NCI-H146 (cell line): ENCODE measurements at places on chromosomes 3 and 15.
A peak's percentile ranks its signal among the peaks of the same experiment; 100 is the strongest.

DNA sequence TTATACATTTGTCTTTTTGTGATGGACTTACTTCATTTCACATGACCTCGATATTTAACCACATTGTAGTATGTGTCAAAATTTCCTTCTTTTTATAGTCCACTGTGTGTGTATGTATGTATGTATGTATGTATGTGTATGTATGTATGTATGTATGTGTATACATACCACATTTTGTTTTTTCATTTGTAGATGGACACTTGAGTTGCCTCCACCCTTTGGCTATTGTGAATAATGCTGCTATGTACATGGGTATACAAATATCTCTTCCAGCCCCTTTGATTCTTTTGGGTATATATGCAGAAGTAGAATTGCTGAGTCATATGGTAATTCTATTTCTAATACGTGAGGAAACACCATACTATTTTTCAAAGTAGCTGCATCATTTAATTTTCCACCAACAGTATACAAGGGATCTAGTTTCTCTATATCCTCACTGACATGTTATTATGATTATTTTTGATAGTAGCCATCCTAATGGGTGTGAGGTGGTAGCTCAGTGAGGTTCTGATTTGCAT is 228.2 kb downstream of the OPA1 start:
- DNase-seq, result no peak

DNA sequence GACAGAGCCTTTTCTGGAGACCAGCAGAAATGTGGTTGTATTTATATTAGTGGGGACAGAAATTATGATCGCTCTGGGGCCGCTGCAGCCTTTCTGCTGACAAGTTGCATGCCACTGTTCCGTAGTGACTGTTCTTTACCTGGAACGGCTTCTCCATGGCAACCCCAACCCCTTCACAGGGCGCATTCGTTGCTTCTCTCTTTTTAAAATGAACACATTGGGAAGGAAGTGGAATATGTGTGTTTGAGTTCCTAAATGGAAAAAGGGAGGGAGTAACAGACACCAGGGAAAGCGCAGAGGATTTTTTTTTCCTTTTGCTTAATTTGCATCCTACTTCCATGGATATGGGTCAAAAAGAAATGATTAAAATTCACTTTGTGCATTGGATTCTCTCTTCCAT is 482.0 kb upstream of the SUCLG2 start:
- DNase-seq, result no peak

DNA sequence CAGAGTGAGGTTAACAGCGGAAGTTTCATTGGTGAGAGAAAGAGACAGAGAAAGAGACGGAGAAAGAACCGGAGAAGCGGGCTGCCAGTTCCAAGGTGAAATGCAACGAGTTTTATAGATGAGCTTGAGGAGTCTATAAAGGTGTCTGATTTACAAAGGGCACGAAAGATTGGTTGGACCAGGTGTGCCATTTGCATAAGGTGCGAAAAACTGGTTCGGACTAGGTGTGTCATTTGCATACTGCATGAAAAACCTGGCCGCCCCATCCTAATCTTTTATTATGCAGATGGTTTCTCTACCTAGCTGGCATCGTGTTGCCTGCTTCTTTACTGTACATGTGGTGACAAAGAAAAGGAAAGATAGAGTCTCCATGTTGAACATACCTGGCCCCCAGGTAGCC is 253.8 kb upstream of the IGF1R start:
- DNase-seq, result no peak

DNA sequence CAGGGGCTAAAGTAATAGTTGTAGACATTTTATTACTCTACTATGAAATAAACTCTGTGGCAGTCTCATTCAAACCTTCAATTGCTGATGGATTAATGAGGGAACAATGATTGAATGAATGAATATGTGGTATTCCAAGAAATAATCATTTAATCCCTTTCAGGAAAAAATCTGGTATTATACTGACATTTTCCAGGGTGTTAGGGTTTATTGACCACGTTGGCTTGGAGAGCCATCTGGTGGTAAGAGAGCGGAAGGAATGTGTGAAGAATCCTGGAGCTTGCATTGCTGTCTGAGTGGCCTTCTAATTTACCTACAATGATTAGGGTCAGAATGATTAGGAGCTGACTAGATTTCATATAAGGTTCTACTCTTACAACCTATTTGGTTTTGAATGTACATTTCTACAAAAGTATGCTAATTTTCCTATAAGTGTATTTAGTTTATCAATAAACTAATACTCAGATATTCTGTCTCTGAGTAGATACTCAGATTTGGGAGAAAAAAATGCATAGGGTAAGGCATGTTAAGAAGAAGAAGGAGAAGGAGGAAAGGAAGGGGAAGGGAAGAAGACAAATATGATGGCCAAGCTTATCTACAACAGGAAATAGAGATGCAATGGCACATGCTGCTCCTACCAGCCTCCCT is 249.9 kb downstream of the ROBO1 start:
- DNase-seq, result no peak

GRCh38 chr15:101272584-101272983 is 4.7 kb downstream of the SELENOS start:
- DNase-seq, result no peak

DNA sequence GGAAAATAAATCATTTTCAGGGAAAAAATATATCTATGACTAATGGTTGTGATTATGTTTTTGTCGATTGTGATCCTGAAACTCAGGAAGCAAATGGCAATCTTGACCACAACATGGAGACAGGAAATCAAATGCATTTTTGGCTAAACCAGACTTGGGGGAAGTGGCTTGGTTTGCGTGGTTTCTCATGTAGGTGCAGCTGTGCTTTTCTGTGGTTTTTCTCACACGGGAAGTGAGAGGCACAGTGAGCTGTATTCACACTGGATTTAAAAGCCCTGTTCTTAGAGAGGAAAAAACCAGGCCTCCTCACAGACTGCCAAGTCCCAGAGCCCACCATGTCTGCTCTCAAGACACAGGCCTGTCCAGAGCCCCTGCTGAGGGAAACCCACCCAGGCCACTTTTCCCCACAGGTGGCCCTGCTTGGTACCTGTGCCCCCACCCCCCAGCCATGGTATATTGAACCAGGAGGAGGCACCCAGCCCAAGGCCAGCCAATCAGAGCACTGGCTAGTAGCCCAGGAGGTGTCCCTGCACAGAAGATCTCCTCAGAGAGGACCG is 46.1 kb downstream of the BTD start:
- no peak for DNase-seq

- no peak for DNase-seq
Measured at GRCh38 chr15:70672081-70672480, 91.3 kb downstream of the UACA start.

- no peak for DNase-seq
Measured at GRCh38 chr15:65329984-65330735, 25.7 kb downstream of the RNU5B-1 start.

DNA sequence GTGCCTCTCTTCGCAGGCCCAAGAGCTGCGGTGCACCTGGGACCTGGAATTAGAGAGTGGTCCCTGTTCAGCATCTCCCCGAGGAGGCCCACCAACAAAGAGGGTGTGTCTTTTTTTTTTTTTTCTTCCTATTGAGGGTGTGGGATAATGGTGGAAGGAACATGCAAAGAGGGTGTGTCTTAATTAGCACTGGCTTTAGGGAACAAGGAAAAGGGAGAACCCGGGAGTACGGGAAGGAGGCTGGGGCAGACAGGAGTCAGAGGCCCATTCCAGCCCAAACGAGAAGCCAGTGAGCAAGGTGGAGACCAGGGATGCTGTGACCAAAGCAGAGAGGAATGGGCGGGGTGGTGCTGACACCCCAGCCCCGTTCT is 429 bp upstream of the LOXL1 start:
- no peak for DNase-seq

GRCh38 chr3:55402886-55403609 is 84.1 kb downstream of the WNT5A start:
- peak; percentile 77 for DNase-seq

DNA sequence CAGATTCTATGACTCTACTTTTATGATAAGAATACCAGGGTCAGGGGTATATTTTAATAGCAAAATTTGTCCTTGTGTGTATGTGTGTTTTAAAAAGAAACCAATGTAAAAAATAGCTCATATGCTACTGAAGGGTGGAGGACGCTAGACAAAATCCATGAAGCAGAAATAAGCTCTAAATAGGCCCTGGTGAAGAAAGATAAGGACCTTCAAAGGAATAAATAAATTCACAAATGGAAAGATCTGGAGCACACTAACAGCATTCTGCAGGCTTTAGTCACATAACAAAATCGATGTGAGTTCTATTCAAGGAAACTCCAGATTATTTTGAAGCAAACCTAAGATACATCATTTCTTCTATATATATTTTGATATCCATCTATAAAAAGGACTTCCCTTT is 27.2 kb upstream of the ATP11B start:
- DNase-seq, result no peak

GRCh38 chr3:89923921-89924610 is 816.6 kb downstream of the EPHA3 start:
- DNase-seq, result no peak

DNA sequence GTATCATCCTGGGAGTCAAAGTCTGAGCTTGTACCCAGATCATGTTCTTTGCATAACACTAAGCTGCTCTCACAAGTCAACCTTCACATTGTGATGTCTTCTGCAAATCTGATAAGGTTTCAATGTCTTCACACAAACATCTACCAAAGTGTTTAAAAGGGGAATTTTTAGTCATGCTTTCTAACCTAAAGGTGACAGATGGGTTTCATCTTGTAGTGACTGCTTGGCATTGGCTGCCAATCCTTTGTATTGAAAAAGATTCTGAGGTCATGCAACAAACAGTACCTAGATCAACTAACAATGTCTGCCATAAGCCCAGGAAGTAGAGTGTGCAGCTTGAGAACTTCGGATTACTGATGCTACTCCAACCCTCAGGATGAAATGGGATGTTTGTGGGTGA is 43.6 kb upstream of the DIPK2A start:
- no peak for DNase-seq

- DNase-seq, result no peak
Measured at GRCh38 chr15:41523097-41523496, 9.5 kb upstream of the LTK start.

DNA sequence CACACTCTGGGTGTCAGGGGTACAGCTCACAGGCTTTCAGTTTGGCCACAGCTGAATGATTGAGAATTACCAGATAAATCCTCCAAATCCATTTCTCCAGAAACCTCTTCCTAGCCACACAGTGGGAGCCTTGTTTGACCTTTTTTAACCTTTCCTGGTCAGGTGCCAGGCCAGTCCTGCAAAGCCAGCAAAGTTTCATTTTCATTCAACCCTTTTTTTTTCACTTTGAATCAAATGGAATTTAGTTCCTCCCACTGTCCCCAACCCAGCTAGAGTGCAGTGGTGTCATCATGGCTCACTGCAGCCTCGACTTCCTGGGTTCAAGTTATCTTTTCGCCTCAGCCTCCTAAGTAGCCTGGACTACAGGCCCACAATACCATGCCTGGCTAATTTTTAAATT is 67.8 kb downstream of the NSUN3 start:
- no peak for DNase-seq

- no peak for DNase-seq
Measured at GRCh38 chr3:141992512-141992911, 116.1 kb downstream of the ATP1B3 start.

- DNase-seq, result no peak
Measured at GRCh38 chr15:43403616-43404015, 32.7 kb downstream of the TUBGCP4 start.

- peak; percentile 8 for DNase-seq
Measured at GRCh38 chr3:148962513-148962912, 28.8 kb upstream of the GYG1 start.

DNA sequence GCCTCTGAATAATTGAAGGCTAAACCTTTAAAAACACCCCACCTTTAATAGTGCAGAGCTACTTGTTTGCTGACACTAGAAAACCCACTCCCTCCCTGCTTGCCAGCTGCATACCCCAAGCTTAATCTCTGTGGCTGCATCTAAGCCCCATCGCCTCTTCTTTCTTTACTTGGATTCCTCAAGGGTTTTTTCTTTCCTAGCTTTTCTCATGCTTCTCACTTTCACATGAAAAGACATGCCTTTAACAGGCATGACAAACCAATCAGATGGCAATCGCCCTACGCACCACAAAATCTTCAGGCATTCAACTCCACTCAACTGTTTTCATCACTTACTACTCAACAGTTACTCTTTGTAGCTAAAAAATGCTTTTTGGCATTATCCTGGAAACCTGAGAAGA is 77.5 kb downstream of the PLD1 start:
- no peak for DNase-seq

DNA sequence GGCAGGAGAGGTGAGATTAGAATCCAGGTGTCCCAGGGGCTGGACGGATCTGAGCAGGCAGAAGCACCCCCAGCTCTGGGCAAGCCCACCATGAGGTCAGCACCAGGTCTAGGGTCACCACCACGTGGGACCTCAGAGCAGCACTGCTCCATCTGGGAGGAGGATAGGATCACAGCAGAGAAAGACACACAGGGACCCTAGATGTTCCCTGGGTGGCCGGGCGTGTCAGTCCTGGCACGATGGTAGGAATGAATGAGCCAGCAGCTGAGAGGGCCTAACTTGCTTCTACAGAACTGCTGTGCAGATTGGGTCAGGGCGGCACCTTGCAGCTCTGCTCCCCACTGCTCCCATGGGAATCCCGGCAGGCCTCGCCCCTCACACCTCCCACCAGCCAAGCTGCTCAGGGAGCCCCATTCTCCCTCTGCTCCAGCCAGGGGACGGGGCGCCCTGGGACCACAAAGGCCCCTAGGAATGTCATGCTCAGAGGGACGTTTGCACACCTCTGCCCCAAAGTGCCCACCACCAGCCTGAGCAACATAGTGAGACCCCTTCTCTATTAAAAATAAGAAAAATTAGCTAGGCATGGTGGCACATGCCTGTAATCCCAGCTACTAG is 66.3 kb downstream of the ZNF445 start:
- DNase-seq, result no peak

GRCh38 chr3:121490161-121490560 is 55.6 kb downstream of the POLQ start:
- DNase-seq, result no peak

GRCh38 chr15:99345242-99345641 is 94.0 kb downstream of the LRRC28 start:
- no peak for DNase-seq

GRCh38 chr3:71395470-71395869 is 188.1 kb downstream of the FOXP1 start:
- DNase-seq, result no peak

DNA sequence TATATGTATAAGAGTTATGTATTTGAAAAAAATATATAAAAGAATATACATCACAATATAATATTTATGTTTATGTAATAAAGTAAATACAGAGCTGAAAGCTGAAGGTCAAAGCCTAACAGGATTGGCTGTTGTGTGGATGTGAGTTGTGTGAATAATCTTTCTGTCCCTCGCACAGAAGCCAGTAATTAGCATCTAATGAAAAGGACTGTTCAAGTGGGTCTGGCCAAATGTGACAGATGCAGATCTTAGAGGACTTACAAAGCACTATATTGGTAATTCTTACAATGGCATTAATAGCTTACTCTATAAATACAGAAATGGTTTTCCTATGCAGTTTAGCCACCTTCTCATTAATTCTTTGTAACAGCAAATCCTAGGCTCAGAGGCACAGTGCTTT is 2.4 kb downstream of the MKRN3 start:
- no peak for DNase-seq

- no peak for DNase-seq
Measured at GRCh38 chr3:124588794-124589193, 141.5 kb upstream of the UMPS start.
